ENCODE measurements at places on chromosomes 16 and 17. TPM values are rescaled to one million over a fixed set of nuclear protein-coding genes. Genes with fewer than 3 reads are reported as not detected.

DNA sequence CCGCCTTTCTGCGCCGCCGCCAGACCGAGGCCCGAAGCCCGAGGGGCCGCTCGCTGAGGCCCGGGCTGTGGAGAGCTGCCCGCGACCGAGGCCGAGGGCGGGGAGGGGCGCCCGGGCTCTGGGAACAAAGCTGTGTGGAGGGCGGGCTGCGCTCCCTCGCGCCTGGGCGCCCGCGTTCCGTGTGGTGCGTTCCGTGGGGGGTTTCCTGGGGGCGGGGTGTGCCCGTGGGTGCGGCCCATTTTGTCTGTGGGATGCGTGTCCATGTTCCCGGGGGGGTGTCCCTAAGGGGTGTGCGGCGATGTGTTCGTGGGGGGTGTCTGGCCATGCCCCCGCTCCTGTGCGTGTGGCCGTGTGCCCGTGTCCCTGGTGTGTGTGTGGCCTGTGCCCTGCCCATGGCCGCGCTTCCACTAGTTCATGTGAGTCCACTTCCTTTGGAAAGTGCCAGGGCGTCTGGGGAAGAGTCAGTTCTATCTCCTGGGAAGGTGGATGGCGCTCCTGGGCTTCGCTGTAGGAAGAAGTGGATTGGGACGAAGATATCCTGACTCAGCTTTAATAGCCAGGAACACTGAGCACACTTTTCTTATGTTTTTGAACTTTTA, 520 bp downstream of the JPT2 start:
- H3K27ac ChIP-seq = peak overlapping the region; percentile 7
- H3K4me3 ChIP-seq = peak overlapping the region; percentile 51
- DNase-seq = peak; percentile 10
- peaks cover 19% of the 10 kb centered on the region for H3K36me3 ChIP-seq

The KRT32 gene
- not detected for polyA plus RNA-seq

GRCh38 chr16:21263640-21264570, 14.2 kb downstream of the CRYM start:
- no peaks in the 10 kb centered on the region for H3K4me1 ChIP-seq
- no peaks in the 10 kb centered on the region for H3K36me3 ChIP-seq
- H3K27me3 ChIP-seq = no peaks in the 10 kb centered on the region
- H3K27ac ChIP-seq = no peak overlapping the region

The TP53TG3C gene
- polyA plus RNA-seq = not detected

DNA sequence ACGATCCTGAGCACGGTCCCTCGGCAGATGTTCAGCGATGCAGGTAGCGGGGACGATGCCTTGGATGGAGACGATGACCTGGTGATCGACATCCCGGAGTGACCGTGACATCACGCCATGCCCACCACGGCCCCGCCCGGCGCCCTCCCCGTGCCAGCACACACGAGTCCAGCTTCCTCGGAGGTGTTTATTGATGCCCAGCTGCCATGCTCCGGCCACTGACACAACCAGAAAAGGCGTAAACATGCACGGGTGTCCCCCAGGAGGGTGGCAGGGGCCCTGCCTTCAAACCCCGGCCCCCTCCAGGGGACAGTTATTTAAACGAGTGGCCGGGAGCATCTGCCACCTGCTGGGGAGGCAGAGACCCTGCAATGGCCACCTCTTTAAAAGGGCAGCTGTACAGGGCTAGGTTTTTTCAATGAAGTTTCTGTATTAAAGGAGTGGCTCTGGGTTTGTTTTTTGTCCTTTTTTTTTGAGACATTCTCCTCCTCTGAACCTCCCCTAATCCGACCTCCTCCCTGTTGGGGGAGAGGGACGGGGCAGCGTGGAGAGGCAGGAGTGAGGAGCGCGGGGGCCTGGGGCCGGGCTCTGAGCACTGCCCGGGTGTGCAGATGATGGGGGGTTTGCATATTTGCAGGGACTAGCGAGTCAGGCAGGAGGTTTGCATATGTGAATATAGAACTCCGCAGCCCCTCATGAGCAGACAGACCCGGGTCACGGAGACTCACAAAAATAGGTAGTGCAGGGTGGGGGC, 5.3 kb downstream of the DOC2A start:
- peaks cover 2% of the 10 kb centered on the region for H3K4me1 ChIP-seq
- peaks cover 33% of the 10 kb centered on the region for H3K36me3 ChIP-seq
- peak; percentile 34 for DNase-seq
- no peak overlapping the region for H3K27ac ChIP-seq
- no peak overlapping the region for H3K4me3 ChIP-seq

The SCGB1C2 gene
- polyA plus RNA-seq = not detected

DNA sequence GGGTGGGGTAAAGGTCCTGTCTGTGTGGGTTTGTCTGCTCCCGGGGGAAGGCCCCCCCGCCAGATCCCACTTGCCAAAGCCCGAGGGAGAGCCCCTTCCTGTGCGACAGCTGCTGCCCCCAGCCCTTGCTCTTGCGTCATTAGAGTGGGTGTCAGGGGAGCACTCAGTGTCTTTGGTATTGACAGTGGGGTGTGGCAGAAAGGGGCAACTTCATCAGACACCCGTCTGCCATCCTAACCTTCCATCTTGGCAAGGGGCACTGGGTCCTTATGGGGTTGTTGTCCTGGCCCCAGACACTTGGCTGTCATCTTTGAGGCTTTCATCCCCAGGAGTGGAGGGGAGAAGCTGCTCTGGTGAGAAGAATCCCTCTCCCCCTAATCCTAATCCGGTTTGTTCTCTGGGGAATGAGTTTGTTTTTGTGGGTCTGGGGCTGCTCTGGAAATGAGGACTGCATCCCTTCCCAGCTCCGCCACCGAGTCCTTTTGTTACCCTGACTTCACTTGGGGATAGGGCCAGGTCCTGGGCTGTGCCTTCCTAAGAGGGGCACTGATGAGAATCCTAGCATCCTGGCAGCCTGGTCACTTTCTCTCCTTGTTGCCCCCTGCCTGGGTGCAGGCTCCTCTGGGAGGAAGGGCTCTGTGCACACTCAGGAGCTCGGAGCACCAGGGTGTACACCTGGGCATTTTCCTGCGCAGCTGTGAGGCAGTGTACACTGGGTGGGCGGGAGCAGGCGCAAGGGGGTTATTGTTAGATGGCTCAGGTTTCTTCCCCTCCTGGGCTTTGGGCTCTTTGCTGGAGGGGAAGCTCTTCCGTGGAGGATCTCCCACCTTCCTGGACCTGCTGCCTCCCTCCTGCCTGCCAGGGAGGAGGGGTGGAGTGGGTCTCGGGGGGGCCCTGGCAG, 21.1 kb downstream of the GJD3 start:
- peak overlapping the region; percentile 94 for H3K27ac ChIP-seq
- peaks cover 83% of the 10 kb centered on the region for H3K4me1 ChIP-seq
- peaks cover 14% of the 10 kb centered on the region for H3K36me3 ChIP-seq
- DNase-seq = no peak
- peak overlapping the region; percentile 90 for H3K4me3 ChIP-seq

GRCh38 chr16:620700-621525, 9.9 kb upstream of the WFIKKN1 start:
- H3K36me3 ChIP-seq = peaks cover 54% of the 10 kb centered on the region
- H3K4me1 ChIP-seq = no peaks in the 10 kb centered on the region
- no peak overlapping the region for H3K27ac ChIP-seq
- H3K27me3 ChIP-seq = no peaks in the 10 kb centered on the region
- H3K4me3 ChIP-seq = no peak overlapping the region

DNA sequence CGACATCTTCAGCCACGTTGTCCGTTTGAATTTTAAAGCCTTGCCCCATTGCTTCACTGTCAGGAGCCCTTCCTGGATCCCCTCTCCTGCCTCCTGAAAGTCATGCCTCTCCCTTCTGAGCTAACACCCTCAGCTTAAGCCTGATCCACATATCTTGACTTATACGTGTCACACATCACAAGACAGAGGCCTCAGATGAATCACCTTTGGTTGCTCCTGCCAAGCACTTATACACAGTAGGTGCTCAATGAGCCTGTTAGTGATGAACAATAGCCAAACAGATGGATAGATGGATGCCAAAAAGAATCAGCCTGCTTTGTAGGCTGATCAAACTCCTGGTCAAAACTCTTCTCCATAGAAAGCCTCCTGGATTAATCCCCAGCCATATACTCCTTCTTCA, 31.8 kb downstream of the PITPNM3 start:
- no peak overlapping the region for H3K27ac ChIP-seq
- DNase-seq = no peak
- no peaks in the 10 kb centered on the region for H3K4me1 ChIP-seq
- no peaks in the 10 kb centered on the region for H3K36me3 ChIP-seq

GRCh38 chr16:55642611-55643010, 13.2 kb upstream of the SLC6A2 start:
- no peak overlapping the region for H3K4me3 ChIP-seq
- no peak for DNase-seq
- no peak overlapping the region for H3K27ac ChIP-seq
- no peaks in the 10 kb centered on the region for H3K36me3 ChIP-seq
- H3K4me1 ChIP-seq = no peaks in the 10 kb centered on the region

The TOM1L2 gene
- polyA plus RNA-seq = 1.7 TPM

The KRTAP2-1 gene
- polyA plus RNA-seq = not detected

DNA sequence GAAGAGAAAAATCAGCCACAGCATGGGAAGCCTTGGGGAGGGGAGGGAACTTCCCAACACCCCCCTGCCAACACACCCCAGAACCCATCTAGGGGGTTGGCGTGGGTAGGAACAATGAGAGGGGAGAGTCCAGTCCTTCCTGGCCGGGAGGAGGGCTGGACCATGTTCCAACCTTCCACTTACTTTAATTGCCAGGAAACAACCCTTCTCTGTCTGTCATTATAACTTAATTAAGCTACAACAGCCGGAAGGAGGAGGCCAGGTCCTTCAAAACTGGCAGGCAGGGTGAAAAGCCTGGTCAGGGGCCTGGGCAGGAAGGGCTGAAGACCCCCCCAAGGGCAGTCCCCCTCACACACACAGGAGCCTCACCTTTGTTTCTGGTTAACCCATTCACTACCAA, 447.0 kb downstream of the SOX9 start:
- no peaks in the 10 kb centered on the region for H3K36me3 ChIP-seq
- no peaks in the 10 kb centered on the region for H3K27me3 ChIP-seq
- no peak overlapping the region for H3K27ac ChIP-seq
- H3K4me3 ChIP-seq = no peak overlapping the region
- H3K4me1 ChIP-seq = no peaks in the 10 kb centered on the region
- no peak for DNase-seq

DNA sequence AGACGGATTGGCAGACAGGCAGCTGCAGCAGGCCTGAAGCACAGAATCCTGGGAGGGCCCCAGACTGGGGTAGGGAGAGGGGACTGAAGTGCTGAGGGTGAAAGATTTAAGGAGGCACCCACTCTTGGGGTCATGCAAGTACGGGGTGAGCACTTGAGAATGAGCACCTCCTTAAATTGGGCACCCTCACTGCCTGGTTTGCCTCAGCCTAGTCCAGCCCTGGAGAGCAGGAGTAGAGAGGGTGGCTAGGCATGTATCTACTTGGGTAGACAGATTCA, 154.1 kb upstream of the CDC42EP4 start:
- H3K27me3 ChIP-seq = no peaks in the 10 kb centered on the region
- DNase-seq = no peak
- H3K27ac ChIP-seq = no peak overlapping the region
- no peak overlapping the region for H3K4me3 ChIP-seq
- no peaks in the 10 kb centered on the region for H3K4me1 ChIP-seq

GRCh38 chr16:23107936-23108335, 41.3 kb downstream of the USP31 start:
- no peak for DNase-seq
- H3K4me3 ChIP-seq = no peak overlapping the region
- no peaks in the 10 kb centered on the region for H3K27me3 ChIP-seq
- no peaks in the 10 kb centered on the region for H3K4me1 ChIP-seq

DNA sequence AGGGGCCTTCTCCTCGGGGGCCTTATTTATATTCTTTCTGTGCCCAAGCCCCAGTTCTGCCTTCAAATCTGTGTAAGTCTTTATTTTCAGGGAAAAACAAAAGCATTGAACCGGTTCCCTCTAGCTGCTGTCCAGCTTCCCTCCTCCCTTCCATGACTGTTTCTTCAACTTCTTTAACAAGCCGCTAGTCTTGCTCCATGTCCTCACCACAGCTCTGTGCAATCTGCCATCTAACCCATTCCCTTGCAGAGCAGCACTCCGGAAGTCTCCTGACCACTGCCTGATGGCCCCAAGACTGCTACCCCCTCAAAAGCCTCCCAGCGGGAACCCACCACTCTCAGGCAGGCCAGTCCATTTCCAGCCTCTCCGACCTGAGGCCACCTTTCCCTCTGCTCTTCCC, 16.9 kb downstream of the EMC8 start:
- no peak for DNase-seq
- H3K4me1 ChIP-seq = no peaks in the 10 kb centered on the region
- H3K4me3 ChIP-seq = no peak overlapping the region
- peaks cover 94% of the 10 kb centered on the region for H3K36me3 ChIP-seq
- H3K27ac ChIP-seq = no peak overlapping the region
- H3K27me3 ChIP-seq = no peaks in the 10 kb centered on the region

DNA sequence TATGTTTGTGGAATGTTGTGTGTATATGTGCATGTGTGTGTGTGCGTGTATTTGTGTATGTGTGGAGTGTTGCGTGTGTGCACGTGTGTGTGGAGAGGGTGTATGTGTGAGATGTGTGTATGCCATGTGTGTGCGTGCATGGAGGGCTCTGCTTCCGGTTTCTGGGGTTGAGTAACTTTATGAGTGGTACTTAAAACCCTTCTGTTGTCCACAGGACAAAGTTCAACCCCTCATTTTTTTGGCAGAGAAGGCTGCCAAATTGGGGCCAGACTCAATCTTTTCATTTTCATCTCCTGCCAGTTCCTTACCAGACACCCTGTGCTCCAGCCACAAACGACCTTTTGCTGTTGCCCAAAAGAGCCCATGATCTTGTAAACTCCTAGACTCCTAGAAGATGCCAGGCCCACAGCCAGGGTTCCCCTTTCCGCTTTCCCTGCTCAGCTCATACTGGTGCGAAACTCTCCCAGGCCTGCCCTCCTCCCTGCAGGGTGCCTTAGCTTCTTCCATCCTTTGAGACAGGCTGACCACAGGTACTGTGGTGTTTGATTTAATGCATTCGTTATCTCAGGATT, 100.2 kb downstream of the CMIP start:
- H3K27me3 ChIP-seq = no peaks in the 10 kb centered on the region
- H3K4me3 ChIP-seq = no peak overlapping the region
- H3K4me1 ChIP-seq = peaks cover 70% of the 10 kb centered on the region
- peak overlapping the region; percentile 19 for H3K27ac ChIP-seq

GRCh38 chr17:2723505-2723996, 12.0 kb upstream of the CLUH start:
- H3K36me3 ChIP-seq = no peaks in the 10 kb centered on the region
- H3K27me3 ChIP-seq = peaks cover 11% of the 10 kb centered on the region
- no peak overlapping the region for H3K27ac ChIP-seq
- DNase-seq = no peak
- peaks cover 5% of the 10 kb centered on the region for H3K4me1 ChIP-seq
- no peak overlapping the region for H3K4me3 ChIP-seq

Measured in CD14-positive monocyte (primary cell).